ENCODE measurements at places on chromosomes 3 and 15. TPM values are rescaled to one million over a fixed set of nuclear protein-coding genes. Genes with fewer than 3 reads are reported as not detected.

Gene GPR62
- total RNA-seq: not detected

Gene FBXO40
- under 0.01 TPM for total RNA-seq

Gene ADCY5
- 0.10 TPM for total RNA-seq

Gene LRRN1
- not detected for total RNA-seq

Gene CILP
- total RNA-seq: not detected

Gene NUP210
- total RNA-seq: 0.24 TPM

Gene KLF15
- total RNA-seq: 0.59 TPM

Gene CLCN2
- 3.0 TPM for total RNA-seq

Gene TMEM40
- not detected for total RNA-seq

Gene RRP9
- 29.0 TPM for total RNA-seq

Gene DUOX1
- not detected for total RNA-seq

Gene ARNT2
- total RNA-seq: 1.5 TPM

Gene CKMT1A
- total RNA-seq: not detected

DNA sequence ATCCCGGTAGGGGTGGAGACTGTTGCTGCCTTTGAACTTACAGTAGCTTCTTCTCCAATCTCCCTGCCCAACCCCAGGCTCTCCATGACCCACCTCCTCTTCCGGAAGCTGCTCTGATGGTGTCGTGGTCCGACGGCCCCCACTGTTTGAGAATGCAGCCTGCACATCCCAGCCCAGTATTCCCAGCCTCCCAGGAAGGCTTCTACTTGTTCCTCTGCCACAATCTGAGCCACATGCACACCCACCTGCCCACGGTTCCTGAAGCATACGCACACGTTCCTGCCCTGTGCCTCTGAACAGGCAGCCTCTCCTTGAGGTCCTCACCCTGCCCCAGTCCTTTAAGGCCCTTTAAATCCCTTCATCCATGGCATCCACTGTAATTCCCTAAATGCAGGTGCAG is 57.4 kb downstream of the ABTB1 start:
- DNase-seq: no peak

- DNase-seq: no peak
These were observed 38.9 kb upstream of the ALCAM start for GRCh38 chr3:105327662-105328337.

DNA sequence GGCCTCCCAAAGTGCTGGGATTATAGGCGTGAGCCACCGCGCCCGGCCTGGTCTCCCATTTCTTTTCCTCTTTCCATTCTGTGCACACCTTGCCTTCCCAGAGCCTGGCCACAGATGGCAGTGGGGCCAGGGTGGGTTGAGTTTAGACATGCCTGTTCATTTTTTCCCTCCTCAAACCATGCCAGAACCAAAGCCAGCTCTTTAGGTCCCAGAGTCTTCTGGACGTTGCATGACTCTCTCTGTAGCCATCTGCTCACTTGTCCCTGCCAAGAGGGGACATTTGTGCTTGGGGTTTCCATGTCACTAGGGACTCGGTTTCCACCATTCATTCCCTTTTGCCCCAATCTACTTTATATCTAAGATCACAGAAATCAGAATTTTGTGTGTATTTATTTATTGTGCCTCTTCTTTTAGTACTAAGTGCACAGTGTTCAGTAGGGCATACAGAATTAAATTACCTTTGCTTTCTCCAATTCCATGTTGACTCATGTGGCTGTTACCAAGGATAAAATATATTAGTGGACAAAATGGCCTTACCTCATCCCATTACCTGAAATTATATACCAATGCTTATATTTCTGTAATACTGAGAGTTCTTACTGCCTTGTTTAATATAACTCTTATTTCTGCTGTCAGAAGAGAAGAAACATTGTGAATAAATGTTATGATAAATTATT is 49.6 kb downstream of the USP13 start:
- DNase-seq: no peak

DNA sequence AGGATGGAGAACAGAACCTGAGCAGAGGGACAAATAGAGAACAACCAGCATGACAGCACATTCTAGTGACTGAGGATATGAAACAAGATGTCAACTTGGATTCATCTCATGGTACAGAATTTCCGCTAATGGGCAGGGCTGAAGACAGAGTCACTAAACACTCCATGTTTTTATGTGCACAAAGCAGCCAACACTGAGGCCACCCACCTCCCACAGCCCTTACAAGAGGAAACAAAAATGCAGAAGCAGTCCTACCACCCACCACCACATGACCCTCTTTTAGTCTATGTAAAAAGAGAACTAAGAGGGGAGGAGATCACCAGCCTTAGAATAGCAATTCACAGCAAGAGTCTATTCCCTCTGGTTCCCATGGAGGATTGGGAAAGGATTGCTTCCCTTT is 131.4 kb upstream of the UBE2E2 start:
- no peak for DNase-seq

GRCh38 chr3:21979706-21980105 is 228.7 kb upstream of the ZNF385D start:
- DNase-seq: peak; percentile 25

- no peak for DNase-seq
These were observed 29.7 kb downstream of the PLXND1 start for GRCh38 chr3:129576514-129577352.

- DNase-seq: no peak
These were observed 28.1 kb downstream of the ATP11B start for GRCh38 chr3:182821221-182821981.

DNA sequence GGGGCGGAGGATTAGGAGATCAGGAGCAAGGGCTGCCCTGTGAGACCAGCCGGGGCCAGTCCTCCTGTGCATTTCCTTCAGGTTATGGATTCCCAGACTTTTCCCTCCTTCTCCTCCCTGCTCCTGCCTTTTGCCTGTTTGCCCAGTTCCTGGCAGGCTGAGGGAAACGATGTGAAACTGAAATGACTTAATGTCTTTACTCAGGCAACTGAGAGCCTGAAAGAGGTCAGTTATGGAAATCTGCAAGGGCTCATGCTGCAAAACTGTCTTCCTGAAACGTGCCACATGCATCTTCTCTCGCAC is 57.2 kb downstream of the MESD start:
- no peak for DNase-seq

GRCh38 chr3:64454179-64454578 is 228.9 kb upstream of the PRICKLE2 start:
- DNase-seq: peak; percentile 42

DNA sequence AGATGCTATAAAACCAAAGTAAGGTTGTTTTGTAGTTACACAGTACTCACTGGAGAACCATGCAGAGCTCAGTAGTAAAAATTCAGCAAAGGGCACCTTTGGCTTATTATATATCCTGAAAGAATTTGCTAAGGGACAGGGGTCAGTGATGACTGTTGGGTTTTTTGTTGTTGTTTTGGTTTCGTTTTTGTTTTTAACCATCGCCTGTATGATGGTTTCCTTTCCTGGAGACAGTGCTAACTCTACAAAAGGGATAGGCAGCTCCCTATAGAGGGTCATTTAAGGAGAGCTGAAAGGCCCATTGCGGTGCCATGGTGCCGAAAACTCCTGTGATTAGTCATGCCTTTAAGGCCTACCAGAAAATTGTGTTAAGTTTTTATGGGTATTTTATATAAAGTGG is 118.2 kb upstream of the GOLIM4 start:
- peak; percentile 49 for DNase-seq

GRCh38 chr3:37117548-37117947 is 56.8 kb downstream of the LRRFIP2 start:
- DNase-seq: no peak

DNA sequence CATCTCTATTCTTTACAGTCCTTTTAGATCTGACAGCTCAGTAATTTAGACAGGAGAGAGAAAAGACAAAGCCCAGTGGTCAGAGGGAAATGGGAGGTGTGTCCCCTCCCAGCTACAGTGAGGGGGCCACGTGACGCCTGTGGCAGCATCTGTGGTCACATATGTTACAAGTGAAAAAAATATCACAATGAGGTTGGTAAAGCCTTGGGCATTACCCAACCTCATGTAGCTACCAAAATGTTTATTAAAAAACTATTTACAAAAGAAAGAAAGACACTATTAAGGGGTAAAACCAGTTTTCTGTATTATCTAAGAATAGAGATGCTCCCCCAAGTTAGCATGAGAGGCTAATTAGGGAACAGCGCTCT is 42.9 kb upstream of the PLCL2 start:
- DNase-seq: peak; percentile 15

DNA sequence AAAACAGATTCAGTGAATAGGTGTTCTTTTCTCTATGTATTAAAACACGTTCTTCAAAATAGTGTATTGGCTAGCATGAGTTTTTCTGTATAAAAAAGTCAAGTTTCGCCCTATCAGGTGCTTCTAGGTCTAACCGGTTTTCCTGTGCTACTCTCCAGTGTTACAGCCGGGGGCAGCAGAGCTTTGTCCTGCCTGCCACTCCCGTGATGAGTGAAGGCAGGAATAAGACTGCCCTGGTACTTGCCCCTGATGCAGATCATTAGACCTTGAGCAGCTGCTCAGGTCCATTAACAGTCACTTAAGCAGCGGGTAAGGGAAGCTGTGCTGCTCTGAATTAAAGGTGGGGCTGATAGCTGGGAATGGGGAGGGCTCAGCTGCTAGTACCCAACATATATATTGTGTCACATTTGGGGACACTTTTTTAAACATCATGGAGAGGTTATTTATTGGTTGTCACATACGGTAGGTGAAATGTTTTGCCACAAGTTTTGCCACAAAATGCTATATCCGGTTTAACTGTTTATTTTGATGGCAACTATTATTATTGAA is 1.3 kb upstream of the UNC13C start:
- DNase-seq: no peak

GRCh38 chr3:37590328-37591079 is 271.2 kb upstream of the CTDSPL start:
- peak; percentile 25 for DNase-seq

- no peak for DNase-seq
These were observed 55.7 kb downstream of the TNIK start for GRCh38 chr3:171404376-171404967.

DNA sequence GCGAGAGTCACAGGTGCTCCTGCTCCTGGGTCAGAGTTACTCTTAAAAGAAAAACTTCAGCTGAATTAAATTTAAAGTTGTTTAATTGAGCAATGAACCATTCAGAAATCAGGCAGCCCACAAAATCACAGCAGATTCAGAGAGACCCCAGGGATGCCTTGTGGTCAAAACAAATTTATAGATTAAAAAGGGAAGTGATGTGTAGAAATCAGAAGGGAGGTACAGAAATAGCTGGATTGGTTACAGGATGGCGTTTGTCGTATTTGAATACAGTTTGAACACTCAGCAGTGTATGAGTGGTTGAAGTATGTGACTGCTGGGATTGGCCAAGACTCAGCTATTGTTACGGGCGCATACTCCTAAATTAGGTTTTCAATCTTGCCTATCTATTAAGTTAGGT is 58.6 kb downstream of the UACA start:
- no peak for DNase-seq

DNA sequence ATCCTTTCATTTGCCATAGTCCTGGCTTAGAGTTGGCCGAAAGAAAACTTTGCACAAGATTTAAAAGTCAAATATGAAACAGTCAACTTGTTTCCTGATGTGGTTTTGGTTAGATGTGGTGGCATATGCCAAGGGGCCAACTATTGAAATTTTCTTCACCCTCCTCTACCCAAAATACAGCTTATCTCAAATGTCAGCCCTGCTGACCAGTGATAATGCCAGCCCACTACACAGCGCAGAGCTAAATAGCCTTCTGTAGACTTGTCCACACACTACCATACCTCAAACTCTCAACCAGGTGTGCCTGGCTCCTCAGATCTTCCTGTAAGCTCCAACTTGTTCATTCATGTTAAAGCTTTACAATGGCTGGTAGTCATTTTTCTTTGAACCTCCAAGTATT is 368.5 kb upstream of the STAC start:
- no peak for DNase-seq

- peak; percentile 38 for DNase-seq
These were observed 38.8 kb downstream of the AKAP13 start for GRCh38 chr15:85419161-85419560.

DNA sequence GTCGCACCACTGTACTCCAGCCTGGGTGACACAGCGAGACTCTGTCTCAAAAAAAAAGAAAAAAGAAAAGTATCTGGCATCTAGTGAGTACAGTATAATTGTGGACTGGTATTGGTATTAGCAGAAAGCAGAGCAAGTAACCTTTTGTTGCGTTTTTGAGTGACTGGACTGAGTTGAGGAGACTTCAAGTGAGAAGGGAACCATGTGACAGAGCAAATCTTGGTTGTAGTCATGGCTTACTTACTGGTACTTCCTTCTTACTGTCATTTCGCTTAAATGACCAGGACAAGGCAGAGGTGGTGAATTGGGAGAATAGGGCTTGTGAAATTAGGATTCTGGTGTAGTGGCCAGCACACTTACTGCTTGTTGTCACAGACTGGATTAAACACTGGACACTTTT is 20.6 kb downstream of the RTF1 start:
- no peak for DNase-seq

GRCh38 chr15:74528876-74529275 is 12.1 kb upstream of the ARID3B start:
- no peak for DNase-seq

- DNase-seq: no peak
These were observed 86.0 kb downstream of the HCN4 start for GRCh38 chr15:73282567-73283365.

DNA sequence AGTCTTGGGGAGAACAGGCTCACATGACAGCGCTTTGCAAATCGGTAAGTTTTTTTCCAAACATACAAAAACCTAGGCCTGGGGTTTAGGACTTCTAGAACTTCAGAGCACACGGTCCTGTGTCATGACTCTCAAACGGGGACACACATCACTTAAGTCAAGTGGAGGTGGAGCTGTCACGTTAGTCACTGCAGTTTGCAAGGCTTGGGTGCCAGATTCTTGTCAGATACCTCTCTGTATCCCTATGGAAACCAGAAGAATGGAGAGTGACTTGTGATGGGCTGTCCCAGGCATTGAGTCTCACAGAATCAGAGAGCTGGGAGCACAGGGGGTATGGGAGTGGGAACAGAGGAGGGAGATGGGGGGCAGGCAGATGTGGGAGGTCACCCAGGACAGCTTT is 64.8 kb downstream of the DUT start:
- peak; percentile 14 for DNase-seq
